ENCODE measurements at places on chromosomes 1 and 21. TPM values are rescaled to one million over a fixed set of nuclear protein-coding genes. Genes with fewer than 3 reads are reported as not detected.

CLCA4 gene
- not detected for total RNA-seq

ERVH48-1 gene
- 0.09 TPM for total RNA-seq

BLACAT1 gene
- 0.83 TPM for total RNA-seq

TMIGD3 gene
- 0.13 TPM for total RNA-seq

NPPA gene
- not detected for total RNA-seq

DNA sequence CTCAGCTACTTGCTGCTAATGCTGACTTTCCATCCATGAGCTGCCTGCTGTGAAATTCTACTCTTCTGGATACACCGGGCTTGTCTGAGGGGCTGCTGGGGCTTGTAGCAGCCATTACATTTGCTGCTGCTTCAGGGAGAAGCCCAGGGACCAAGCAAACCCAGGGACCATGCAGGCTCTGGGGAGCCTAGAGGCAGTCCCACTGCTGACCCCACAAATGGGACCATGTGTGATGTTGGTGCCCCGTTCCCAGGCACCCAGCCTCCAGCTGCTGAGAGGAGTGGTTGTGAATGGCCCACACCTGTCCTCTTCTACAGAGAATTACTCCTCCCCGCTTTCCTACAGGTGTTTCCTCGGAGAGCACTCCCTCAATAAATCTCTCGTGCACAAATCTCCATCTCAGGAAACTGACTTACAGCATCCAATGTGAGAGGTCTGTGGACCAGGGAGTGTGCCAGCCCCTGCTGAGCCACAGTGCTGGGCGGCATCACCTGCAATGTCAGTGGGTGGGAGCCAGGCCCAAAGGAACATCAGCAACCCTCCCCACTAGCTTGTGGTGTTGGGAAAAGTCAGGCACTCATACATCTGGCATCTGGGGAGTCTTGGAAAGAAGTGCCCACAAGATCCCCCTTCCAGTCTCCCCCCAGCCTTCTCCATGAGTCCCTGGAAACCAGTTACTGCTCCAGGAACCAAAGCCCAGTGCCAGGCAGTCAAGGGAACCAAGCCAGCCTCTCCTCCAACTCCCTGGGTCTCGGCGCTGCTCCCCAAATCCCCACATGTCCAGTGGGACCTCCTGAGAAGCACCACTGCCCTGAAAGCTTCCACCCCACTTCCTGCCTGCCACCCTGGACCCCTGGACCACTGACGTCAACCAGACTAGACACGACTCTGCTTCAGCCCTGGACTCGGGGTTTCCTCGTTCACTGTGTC is 65.1 kb downstream of the TCP10L start:
- H3K4me1 ChIP-seq: peaks cover 22% of the 10 kb centered on the region
- DNase-seq: no peak
- peaks cover 6% of the 10 kb centered on the region for H3K27me3 ChIP-seq
- H3K27ac ChIP-seq: no peak overlapping the region

DNA sequence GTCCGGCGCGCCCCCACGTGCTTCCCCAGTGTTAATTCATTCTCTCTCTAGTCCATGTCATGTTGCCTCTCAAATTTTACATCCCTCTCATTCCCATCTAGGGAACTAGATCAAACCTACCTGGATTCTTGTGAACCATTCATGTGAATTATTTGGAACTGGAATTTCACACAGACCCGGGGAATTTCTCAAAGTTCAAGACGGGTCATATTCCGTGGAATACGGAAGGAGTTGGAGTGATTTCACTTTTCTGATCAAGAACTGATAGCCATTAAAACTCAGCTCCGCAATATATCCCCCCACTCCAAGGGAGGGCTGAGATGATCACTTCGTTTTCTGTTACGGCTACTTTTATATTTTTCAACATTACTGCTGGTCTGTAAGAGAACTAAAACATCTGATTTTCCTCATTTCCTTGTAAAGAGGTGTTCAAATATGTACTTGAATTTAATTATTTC is 1.0 kb upstream of the ENO1 start:
- H3K27me3 ChIP-seq: no peaks in the 10 kb centered on the region
- H3K27ac ChIP-seq: peak overlapping the region; percentile 99
- H3K36me3 ChIP-seq: peaks cover 33% of the 10 kb centered on the region

- no peaks in the 10 kb centered on the region for H3K4me1 ChIP-seq
- no peak for DNase-seq
- H3K27ac ChIP-seq: no peak overlapping the region
- H3K27me3 ChIP-seq: peaks cover 77% of the 10 kb centered on the region
- H3K4me3 ChIP-seq: no peak overlapping the region
- H3K36me3 ChIP-seq: no peaks in the 10 kb centered on the region
Observed at GRCh38 chr1:154751690-154752089, 118.4 kb downstream of the KCNN3 start.

- no peak overlapping the region for H3K4me3 ChIP-seq
- H3K27ac ChIP-seq: peak overlapping the region; percentile 37
- peak; percentile 22 for DNase-seq
- peaks cover 12% of the 10 kb centered on the region for H3K36me3 ChIP-seq
- peaks cover 13% of the 10 kb centered on the region for H3K4me1 ChIP-seq
Observed at GRCh38 chr1:46065405-46065804, 67.0 kb downstream of the PIK3R3 start.

DNA sequence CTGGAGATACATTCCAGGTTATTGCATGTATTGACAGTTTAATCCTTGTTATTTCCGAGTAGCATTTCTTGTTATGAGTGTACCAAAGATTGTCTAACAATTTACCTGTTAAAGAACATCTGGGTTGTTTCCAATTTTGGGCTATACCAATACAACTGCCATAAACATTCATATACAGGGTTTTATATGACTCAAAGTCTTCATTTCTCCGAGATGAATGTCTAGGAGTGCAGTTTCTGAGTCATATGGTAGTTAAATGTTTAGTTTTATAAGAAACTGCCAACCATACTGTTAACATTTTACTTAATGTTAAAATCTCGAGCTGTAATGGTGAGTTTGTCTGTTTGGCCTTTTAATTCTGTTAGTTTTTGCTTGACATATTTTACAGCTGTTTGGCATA is 10.0 kb downstream of the RAB4A start:
- H3K4me3 ChIP-seq: no peak overlapping the region
- H3K27me3 ChIP-seq: no peaks in the 10 kb centered on the region
- H3K4me1 ChIP-seq: peaks cover 40% of the 10 kb centered on the region

- H3K27me3 ChIP-seq: peaks cover 3% of the 10 kb centered on the region
- no peaks in the 10 kb centered on the region for H3K36me3 ChIP-seq
- H3K27ac ChIP-seq: no peak overlapping the region
- peaks cover 9% of the 10 kb centered on the region for H3K4me1 ChIP-seq
- H3K4me3 ChIP-seq: no peak overlapping the region
- no peak for DNase-seq
Observed at GRCh38 chr1:61779231-61779630, 37.0 kb downstream of the PATJ start.

DNA sequence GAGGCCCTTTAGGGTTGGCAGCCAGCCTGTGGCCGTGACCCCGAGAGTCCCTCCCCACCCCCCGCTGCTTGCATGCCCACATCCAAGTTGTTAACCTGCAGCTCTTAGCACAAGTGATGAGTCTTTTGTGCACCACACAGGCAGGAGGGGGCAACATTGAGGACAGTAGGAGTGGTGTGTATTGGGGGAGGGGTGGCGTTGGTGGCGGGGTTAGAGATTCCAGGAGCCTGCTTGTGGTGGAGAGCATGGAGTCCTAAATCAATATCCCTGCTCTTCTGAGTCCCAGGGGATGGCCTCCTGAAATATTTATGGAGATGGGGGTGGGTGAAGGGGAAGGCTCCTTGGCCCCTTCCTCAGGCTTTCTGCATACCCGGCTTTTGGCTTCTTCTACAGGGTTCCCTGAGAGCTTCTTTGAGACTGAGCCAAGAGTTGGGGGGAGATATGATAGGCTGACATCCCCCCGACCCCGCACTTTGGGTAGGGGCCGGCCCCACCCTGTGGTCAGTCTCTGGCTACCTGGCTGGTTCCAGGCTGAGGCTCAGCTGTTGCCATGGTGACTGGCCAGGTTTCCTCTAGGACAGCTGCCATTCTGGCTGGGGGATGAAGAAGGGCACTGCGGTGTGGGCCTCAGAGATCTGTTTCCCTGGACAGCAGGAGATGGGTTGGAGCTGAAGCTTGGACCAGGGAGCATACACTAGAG is 5.0 kb downstream of the CHRNB2 start:
- no peaks in the 10 kb centered on the region for H3K36me3 ChIP-seq
- DNase-seq: peak; percentile 34
- H3K27me3 ChIP-seq: peaks cover 24% of the 10 kb centered on the region

GRCh38 chr1:190633488-190633887 is 155.8 kb upstream of the BRINP3 start:
- no peak overlapping the region for H3K4me3 ChIP-seq
- no peaks in the 10 kb centered on the region for H3K4me1 ChIP-seq
- H3K27me3 ChIP-seq: no peaks in the 10 kb centered on the region

DNA sequence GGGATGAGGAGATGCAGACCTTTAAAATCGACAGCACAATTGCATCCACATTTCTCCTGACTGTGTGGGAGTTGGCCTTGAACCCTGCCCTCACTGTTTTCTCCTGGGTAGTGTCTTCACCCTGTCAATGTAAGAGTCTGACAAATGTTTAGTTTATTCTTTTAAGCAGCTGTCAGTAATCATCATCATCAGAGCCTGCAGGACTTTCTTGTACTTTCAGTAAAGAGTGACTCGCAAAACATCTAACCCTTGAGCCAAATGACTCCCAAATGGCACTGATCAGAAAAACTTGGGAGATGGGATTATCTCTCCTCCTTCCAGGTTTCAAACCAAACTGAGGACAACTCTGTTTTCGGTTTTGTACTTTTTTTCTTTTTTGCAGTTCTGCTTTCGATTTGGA is 460.2 kb downstream of the KIF26B start:
- H3K36me3 ChIP-seq: no peaks in the 10 kb centered on the region
- DNase-seq: no peak
- H3K4me3 ChIP-seq: no peak overlapping the region
- H3K27ac ChIP-seq: no peak overlapping the region

- H3K4me3 ChIP-seq: no peak overlapping the region
- no peaks in the 10 kb centered on the region for H3K27me3 ChIP-seq
- no peak for DNase-seq
- no peaks in the 10 kb centered on the region for H3K4me1 ChIP-seq
Observed at GRCh38 chr1:172630868-172631267, 28.0 kb upstream of the FASLG start.

- no peak for DNase-seq
- no peak overlapping the region for H3K4me3 ChIP-seq
- no peaks in the 10 kb centered on the region for H3K4me1 ChIP-seq
- no peak overlapping the region for H3K27ac ChIP-seq
- peaks cover 27% of the 10 kb centered on the region for H3K27me3 ChIP-seq
Observed at GRCh38 chr1:209767096-209767495, 11.2 kb downstream of the TRAF3IP3 start.

GRCh38 chr1:3717041-3717714 is 35.1 kb upstream of the CCDC27 start:
- no peaks in the 10 kb centered on the region for H3K36me3 ChIP-seq
- DNase-seq: no peak
- H3K4me1 ChIP-seq: peaks cover 57% of the 10 kb centered on the region
- no peak overlapping the region for H3K4me3 ChIP-seq

- DNase-seq: no peak
- no peak overlapping the region for H3K27ac ChIP-seq
- H3K4me1 ChIP-seq: no peaks in the 10 kb centered on the region
- H3K4me3 ChIP-seq: no peak overlapping the region
- peaks cover 56% of the 10 kb centered on the region for H3K36me3 ChIP-seq
Observed at GRCh38 chr1:64849942-64850341, 105.1 kb downstream of the RAVER2 start.

DNA sequence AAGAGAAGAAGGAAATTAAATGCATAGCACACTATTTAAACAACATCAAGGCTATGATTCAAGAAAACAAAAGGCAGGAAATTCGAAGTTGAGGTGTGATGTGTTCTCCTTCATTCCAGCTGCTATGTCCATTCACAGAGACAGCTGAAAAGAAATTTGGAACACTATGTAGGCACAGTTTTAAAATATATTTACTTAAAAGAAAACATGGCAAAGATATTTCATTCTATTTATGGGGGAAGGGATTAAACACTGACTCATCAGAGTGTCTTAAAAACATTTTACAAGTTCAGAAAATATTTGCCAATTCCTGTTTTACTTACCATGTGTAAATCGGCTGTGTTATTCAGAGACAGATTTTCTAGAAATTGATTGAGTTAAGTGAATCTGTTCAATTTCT is 39.4 kb upstream of the NGF start:
- no peak overlapping the region for H3K27ac ChIP-seq
- no peak for DNase-seq
- H3K4me1 ChIP-seq: no peaks in the 10 kb centered on the region
- no peaks in the 10 kb centered on the region for H3K27me3 ChIP-seq

GRCh38 chr1:1215080-1215676 is 1.2 kb upstream of the TNFRSF4 start:
- H3K36me3 ChIP-seq: peaks cover 46% of the 10 kb centered on the region
- no peak overlapping the region for H3K4me3 ChIP-seq
- no peak for DNase-seq
- H3K27me3 ChIP-seq: no peaks in the 10 kb centered on the region

DNA sequence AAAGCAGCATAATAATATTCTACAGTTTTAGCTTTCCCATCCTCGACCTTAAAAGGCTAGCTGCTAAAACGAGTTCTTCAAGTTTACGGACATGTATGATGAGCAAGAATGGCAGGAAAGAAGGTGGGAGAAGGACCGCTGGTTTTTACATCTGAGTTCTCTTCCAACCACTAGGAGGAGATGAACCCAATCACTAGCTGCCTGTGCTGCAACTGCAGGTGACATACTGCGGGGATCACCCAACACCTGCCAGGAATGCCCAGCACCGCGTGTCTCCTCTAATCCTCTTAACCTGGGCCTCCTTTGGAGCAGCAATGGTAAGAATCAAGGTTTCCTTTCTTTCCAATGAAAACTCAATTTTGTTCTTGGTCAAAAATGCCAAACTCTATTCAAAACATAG is 23.5 kb downstream of the TOR3A start:
- H3K4me3 ChIP-seq: no peak overlapping the region
- no peak overlapping the region for H3K27ac ChIP-seq

GRCh38 chr1:227948493-227949260 is 945 bp upstream of the WNT9A start:
- DNase-seq: no peak
- H3K4me3 ChIP-seq: peak overlapping the region; percentile 40
- H3K36me3 ChIP-seq: no peaks in the 10 kb centered on the region
- peaks cover 51% of the 10 kb centered on the region for H3K4me1 ChIP-seq
- no peak overlapping the region for H3K27ac ChIP-seq
- peaks cover 81% of the 10 kb centered on the region for H3K27me3 ChIP-seq

All from K562 (cell line).